ENCODE measurements at places on chromosomes 2 and 18. TPM values are rescaled to one million over a fixed set of nuclear protein-coding genes. Genes with fewer than 3 reads are reported as not detected.

The DNER gene
- 14.6 TPM for total RNA-seq

- no peak for DNase-seq
These were observed 274.8 kb downstream of the SP3 start for GRCh38 chr2:173690349-173690748.

The ICOS gene
- total RNA-seq, result not detected

The C1QL2 gene
- total RNA-seq, result 0.88 TPM

DNA sequence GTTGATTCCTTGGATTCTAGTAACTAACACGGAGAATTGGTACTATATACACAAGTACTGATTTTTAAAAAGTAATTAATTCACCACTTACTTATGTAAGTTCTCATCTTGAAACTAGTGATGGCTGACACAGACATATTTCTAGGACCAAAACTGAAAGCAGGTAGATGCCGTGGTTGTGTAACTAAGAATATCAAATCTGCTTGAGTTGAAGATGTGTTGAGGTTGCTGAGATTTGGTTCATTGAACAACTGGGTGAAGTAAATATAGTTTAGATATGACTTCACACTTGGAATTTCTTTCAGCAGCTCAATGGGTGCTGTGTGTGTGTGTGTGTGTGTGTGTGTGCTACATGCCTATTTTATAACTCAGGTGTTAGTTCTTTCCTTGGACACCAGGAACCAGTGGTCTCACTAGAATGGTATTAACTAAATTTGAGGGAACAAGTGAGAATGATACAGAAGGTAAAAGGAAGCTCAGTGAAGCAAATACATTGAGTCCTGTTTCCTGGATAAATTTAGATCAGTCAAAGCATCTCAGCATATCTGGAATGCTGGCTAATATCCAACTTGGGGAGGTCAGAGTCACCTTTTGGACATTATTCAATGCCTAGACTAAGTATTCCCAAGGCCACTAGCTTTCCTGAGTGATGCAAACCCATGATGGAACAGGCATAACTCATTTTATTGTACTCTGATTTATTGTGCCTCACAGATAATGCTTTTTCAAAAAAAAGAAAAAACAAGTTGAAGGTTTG is 110.7 kb upstream of the ZEB2 start:
- no peak for DNase-seq

GRCh38 chr2:6254441-6254840 is 562.3 kb downstream of the SOX11 start:
- no peak for DNase-seq

DNA sequence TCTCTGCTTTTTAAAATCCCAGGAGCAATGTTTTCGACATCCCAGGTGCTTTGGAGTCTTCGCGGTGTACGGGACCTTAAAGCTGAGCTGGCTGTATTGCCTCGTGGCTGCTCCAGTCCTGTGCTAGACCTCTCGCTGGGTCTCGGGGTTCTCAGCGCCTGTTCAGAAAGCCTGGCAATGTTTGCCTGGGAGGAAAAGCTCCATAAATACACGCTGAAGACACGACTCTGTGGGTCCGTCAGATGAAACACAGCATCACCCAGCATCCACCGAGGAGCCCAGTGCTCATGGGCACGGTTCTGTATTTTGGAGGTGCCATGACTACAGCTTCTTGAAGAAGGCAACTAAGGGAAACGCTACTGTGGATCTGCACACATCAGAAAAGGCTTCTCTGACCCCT is 21.6 kb downstream of the MBP start:
- DNase-seq, result peak; percentile 34

- DNase-seq, result no peak
These were observed 3.5 kb downstream of the ACSL3 start for GRCh38 chr2:222864296-222864695.

DNA sequence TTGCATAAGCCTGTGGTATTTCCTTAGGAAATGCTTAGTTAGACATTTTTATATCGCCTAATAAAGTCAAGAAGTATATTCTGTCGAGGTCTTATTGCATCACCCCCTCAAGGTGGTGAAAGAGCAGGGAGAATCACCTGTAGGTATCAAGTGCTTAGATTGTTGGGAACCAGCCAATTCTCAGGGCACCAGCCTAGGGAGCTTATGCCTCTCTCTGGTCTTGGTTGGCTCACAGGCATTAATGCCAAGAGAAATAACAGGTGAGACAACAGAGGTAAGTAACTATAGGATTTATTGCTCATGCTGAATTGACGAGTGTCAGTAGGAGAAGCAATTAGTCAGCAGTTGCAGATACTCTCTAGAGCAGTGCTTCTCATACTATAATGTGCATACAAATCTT is 663.3 kb upstream of the ZNF804A start:
- DNase-seq, result no peak

The COL5A2 gene
- 24.2 TPM for total RNA-seq

- DNase-seq, result no peak
These were observed 106.7 kb upstream of the KLHL14 start for GRCh38 chr18:32879497-32879896.

The REG3G gene
- total RNA-seq, result not detected

The CYBRD1 gene
- 12.6 TPM for total RNA-seq

The CWC22 gene
- total RNA-seq, result 30.2 TPM

The UGT1A5 gene
- not detected for total RNA-seq

DNA sequence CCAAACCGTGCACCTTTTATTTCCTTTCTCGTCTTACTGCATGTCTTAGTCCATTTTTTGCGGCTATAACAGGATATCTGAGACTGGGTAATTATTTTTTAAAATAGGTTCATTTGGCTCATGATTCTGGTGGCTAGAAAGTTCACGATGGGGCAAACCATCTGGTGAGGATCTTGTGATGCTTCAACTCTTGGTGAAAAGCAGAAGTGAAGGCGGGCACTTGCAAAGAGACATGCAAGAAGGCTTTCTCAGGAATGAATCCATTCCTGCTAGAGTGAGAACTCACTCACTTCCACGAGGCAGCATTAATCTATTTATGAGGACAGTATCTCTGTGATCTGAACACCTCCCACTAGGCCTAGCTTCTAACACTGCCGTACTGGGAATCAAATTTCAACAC is 327.1 kb upstream of the RBMS1 start:
- no peak for DNase-seq

DNA sequence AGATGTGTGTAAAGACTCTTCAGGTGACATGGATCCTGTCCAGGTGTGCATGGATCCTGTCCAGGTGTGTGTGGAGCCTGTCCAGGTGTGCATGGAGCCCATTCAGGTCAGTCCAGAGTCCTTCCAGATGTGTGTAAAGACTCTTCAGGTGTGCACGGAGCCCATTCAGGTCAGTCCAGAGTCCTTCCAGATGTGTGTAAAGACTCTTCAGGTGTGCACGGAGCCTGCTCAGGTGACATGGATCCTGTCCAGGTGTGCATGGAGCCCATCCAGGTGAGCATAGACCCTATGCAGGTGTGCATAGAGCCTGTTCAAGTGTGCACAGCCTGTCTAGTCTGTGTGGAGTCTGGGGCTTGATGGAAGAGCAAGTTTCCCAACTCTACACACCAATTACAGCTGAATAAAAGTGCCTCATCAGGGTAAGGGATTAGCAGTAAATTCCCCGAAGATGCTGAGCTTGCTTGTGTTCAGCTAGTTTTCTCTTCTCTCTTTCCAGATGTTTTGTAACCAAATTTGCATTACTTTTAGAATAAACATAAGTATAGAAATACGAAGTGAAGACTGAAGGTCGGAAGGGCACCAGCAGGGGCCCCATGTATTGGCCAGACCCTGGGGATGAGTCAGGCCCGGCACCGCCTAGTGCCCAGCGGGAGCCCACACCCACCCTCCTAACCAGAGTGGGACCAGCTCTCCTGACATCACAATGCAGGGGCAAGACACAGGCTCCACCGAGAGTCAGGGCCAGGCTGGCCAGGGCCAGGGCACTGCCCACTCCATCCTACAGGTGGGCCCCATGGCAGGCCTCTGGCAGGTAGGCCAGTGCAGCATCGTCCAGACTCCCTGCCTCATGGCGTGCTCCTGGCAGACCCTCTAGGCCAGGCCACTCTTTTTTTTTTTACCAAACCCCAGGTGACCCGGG is 38.6 kb upstream of the GPC1 start:
- DNase-seq, result no peak

GRCh38 chr18:77668219-77668618 is 418.6 kb downstream of the GALR1 start:
- DNase-seq, result no peak

The RNF181 gene
- total RNA-seq, result 97.2 TPM

- DNase-seq, result no peak
These were observed 132.7 kb upstream of the DAPL1 start for GRCh38 chr2:158662421-158662820.

DNA sequence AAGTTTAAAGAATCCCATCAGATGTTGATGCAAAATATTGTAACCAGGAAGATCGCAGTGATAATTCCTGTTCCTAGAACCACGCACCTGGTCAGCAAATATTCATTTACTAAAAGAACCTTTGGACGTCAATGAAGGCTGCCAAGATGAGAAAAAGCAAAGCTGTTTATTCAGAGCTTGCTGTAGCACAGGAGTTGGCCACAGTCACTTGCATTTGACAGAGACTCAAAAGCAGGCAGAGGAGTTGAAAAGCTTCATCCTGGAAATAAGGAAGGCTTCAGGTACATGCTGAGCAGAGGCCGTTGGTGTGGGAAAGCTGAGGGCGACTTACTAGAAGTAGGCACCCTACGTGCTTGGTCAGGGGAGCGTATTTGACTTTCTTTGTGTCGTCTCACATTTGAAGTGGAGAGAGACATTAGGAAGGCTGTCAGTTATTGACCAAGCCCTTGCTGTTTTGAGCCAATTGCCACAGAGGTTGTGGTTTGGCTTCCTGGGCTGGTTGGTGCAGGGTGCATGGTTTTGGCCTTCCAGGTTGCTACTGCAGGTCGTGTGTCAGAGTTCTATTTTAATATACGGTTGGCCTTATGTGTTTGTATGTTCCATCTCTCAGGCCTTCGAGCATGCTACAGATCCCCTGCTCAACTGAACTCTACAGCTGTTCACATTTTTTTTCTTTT is 289.6 kb downstream of the METTL4 start:
- no peak for DNase-seq

- DNase-seq, result no peak
These were observed 315.0 kb downstream of the ALK start for GRCh38 chr2:29606104-29607037.

DNA sequence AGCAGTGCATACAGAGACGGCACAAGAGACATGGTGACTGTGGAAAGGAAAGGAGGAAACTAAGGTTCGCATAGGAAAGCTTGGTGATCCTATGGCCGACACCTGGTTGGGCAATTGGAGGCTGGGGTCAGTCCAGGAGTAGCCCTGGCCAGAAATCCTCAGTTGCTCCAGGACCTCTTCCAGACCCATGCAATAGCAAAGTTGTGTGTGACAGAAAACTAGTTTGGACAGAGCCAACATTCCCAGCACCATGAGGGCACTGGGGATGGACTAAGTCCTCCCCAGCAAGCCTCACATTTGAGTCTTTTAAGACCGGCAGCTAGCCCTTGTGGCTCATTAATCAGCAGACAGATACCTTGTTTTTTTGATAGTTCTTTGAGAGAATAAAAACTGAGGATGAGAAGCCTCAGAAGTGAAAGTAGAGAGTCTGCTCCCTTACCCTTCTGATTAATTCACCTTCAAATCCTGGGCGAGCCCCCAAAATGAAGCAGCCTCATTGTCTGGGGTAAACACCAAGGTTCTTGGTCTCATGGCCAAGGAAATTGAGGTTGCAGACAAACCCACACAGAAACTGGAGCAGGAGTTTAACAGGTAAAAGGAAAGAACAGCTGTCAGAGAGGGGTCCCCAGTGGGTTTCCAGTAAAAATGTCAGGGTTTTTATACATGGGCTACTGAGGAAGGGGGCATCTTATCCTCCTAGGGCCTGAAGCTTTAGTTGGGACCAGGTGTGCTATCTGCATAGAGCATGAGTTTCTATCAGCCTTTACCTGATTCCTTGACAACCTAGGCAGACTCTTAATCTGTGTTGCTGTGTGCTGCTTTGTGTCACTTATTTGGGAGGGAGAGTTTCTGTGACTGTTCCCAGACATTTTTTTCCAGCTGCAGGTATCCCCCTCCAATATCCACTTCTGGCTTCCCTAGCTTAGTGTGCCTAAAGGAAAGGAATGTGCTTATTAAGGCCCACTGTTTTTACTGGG is 39.1 kb downstream of the STK17B start:
- no peak for DNase-seq

DNA sequence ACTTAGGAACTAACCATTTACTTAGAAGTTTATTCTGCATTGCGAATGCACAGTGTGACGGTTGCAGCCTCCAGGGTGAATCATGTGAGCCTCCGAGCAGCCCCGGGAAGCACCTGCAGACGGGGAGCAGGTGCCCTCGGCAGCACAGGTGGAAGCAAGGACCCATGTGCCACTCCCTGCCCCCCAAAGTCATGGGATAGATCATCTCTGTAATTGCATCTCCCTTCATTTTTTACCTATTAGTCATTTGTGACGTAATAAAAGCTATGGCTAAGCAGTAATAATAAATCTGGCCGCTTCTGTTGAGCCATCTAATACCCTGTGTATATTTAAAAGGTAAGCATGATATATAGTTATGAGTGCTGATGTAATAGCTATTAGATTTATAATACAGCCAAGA is 97.2 kb downstream of the PTGR3 start:
- DNase-seq, result no peak

- DNase-seq, result no peak
These were observed 251.5 kb downstream of the TFCP2L1 start for GRCh38 chr2:121033461-121033996.

DNA sequence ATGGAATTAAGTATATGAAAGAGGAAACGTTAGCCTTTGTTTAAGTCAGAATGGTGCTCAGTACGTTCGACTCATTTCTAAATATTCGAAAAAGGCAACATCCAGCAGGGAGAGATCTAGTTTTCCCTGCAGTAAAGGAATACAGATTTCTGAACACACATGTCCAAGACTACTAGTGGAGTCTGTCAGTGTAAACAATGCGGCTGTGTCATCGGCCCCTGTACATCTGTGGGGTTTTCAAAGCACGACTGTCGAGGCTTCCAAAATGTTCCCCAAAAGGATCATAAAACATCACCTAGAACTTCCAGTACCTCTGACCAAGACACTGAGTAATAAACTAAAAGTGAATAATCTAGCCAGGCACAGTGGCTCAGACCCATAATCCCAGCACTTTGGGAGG is 112.8 kb downstream of the ZNF516 start:
- no peak for DNase-seq

GRCh38 chr2:188303363-188304031 is 11.8 kb downstream of the GULP1 start:
- DNase-seq, result no peak

- DNase-seq, result no peak
These were observed 77.5 kb downstream of the NCK2 start for GRCh38 chr2:105822186-105822585.

The HRH4 gene
- total RNA-seq, result not detected

Measured in H1 (cell line).